ENCODE measurements at places on chromosomes 4 and X.

DNA sequence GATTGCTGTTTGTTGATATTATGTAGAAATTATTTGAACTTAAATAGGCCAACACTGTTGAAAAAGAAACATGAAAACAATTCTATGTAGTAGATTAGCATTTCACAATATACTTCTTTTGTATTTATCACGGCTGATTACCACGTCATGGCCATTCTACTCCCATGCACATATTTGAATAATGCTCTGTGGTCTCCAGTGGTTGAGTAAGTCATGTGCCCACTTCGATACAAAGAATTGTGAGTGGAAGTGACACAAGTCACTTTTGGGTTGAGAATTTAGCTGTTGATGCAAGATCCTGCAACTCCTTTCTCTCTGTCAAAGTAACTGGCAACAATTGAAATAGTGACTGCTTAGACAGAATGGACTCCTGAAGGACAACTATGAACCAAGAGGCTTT is 6.7 kb upstream of the FSTL5 start:
- DNase-seq, result no peak

DNA sequence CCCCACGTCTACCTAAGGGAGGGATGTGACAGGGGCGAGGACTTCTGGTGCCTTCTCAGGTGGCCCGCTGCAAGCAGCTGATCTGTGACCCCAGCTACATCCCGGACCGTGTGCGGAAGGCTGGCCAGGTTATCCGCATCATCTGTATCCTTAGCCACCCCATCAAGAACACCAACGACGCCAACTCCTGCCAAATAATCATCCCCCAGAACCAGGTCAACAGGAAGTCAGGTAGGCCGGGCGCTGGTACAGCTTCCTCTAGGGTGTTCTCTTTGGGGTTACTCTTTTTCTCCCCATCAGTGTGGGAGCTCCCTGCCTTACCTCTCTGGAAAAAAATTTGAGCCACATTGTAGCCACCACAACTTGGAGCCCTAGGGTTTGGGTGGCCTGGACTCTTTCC is 2.4 kb upstream of the FAM50A start:
- no peak for DNase-seq

DNA sequence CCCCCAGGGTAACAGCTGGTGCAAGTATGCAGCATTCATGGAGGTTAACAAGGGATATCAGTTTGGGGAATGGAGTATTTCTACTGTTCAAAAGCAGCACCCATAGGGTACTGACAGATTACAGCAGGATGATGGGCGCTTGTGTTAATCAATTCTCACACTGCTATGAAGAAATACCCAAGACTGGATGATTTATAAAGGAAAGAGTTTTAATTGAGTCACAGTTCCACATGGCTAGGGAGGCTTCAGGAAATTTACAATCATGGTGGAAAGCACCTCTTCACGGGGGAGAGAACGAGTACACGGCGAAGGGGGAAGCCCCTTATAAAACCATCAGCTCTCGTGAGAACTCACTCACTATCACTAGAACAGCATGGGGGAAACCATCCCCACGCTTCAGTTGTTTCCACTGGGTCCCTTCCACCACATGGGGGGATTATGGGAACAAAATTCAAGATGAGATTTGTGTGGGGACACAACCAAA is 64.1 kb downstream of the TNIP2 start:
- DNase-seq, result no peak

DNA sequence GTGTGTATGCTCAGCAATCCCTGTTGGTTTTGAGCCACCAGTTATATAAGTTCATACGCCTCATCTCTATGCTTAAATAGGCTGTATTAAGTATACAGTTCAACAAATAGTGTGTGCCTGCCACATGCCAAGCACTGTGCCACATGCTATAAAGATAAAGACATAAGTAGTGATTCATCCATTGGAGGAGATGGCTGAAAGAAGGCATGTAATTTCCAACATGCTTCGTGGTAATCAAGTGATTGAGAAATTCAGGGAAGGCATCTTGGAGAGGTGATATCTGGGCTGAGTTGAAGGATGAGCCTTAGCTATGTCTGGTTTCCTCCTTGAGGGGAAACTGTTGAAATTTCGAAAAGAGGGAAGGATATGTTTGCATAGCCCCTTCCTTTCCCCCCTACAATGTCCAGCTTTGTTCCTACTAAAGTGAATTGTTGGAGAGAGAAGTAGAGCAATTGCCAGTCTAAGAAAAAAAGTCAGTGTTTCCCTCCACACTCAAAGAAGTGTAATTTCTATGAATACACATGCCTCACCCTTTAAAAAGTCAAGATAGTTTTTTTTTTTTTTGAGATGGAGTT is 96.5 kb downstream of the ARHGAP10 start:
- no peak for DNase-seq

GRCh38 chr4:13174001-13174400 is 310.1 kb downstream of the RAB28 start:
- DNase-seq, result no peak

- DNase-seq, result no peak
Observed at GRCh38 chr4:1416051-1416947, 10.1 kb upstream of the NKX1-1 start.

- DNase-seq, result no peak
Observed at GRCh38 chr4:30768277-30768676, 48.1 kb downstream of the PCDH7 start.

- DNase-seq, result no peak
Observed at GRCh38 chrX:110436523-110436922, 77.9 kb downstream of the RTL9 start.

DNA sequence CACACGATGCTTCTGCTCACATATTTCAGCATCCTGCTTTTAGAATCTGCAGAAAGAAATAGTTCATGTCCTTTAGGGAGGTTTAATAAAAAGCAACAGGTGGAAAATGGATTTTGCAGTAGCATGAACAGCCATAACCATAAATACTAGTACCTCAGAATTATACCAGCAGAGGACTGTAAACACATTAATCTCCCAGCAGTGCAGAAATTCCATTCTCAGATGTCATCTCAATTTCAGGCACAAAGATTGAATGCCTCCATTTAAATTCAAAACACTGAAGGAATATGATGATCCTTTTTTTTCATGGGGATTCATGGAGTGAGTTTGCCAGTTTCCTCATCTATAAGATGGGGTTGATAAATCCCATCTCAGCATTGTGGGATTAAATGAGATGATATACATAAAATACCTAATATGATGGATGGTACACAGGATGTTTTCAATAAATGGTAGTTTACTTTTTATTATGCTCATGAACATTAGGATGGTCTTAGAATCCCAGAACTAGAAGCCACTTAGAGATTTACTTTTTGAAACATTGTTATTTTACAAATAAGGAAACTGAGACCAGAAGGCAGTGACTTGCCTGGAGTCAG is 566 bp upstream of the LIMCH1 start:
- peak; percentile 1 for DNase-seq

GRCh38 chrX:57647020-57647419 is 33.0 kb downstream of the NLRP2B start:
- DNase-seq, result no peak

- DNase-seq, result peak; percentile 57
Observed at GRCh38 chrX:41779030-41779564, 55.1 kb downstream of the GPR82 start.

GRCh38 chr4:119493419-119493818 is 135.2 kb downstream of the PDE5A start:
- peak; percentile 2 for DNase-seq

DNA sequence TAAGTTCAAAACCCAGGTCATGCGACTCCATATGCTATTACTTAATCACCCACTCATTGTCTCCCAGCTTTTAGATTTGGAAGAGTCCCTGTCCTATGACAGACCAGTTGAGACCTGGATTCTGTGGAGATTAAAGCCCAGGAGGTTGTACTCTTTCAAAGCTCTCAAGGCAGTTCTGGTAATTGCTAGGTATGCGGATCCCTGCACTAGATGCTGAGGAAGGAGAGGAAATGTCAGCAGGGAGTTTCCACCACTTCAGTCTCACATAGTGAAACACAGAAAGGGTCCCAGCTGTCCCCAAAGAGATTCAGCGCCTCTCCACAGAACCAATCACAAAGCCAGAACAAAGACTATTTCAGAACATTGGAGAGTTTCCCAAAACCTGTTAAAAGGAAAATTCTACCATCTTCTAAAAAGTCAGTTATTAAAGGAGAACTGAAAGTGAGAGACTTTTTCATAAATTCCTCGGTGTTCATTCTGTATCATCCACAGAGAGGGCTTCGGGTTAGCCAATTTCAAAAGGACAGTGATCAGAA is 53.4 kb downstream of the IRF2 start:
- DNase-seq, result no peak

DNA sequence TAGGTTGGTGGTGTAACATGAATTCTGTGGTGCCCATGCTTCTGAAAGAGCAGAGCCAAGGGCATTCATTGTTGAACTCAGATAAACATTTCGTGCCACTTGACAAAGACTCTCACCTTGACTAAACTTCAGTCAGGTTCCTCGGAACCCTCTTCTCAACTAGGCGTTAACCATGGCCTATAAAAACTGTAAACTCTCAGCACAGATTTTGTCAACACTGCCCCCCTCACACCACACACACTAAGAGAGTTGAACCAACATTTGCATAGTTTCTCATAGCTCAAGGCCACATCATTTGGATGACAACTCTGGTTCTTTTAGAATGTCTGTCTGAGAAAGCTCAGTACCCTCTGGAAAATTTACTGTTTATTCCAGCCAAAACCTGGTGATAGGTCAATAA is 28.1 kb downstream of the CASP6 start:
- no peak for DNase-seq

GRCh38 chr4:114132830-114133229 is 153.4 kb upstream of the ARSJ start:
- DNase-seq, result no peak

DNA sequence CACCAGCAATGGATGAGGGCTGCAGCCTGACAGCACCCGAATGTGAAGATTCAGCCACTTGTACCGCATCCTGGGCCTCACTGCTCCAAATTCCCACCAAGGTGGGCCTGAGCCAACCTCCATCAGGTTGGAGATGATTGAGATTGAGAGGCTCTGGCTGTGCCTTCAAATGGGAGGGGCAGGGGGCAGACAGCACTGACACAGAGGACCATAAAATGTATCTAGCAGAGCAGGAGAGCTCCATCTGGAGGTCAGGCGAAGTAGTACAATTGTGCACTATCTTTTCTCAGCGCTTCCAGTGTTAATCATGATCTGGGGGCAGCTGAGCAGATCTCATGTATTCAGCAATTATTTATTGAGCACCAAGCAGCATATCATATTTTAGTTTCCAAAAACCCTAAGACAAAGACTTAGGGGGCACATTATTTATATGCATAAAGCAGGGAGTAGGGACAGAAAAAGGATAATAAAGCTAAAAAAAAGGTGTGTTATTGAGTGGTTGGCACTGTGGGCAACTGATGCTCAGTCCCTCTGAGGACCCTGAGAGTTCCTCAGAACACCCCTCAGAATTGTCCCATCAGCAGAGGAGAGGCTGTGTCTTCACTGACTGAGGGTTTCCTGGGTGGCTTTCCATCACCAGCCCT is 31.6 kb upstream of the C1QTNF7 start:
- peak; percentile 22 for DNase-seq

GRCh38 chrX:49157194-49157593 is 5.4 kb upstream of the MAGIX start:
- DNase-seq, result no peak

DNA sequence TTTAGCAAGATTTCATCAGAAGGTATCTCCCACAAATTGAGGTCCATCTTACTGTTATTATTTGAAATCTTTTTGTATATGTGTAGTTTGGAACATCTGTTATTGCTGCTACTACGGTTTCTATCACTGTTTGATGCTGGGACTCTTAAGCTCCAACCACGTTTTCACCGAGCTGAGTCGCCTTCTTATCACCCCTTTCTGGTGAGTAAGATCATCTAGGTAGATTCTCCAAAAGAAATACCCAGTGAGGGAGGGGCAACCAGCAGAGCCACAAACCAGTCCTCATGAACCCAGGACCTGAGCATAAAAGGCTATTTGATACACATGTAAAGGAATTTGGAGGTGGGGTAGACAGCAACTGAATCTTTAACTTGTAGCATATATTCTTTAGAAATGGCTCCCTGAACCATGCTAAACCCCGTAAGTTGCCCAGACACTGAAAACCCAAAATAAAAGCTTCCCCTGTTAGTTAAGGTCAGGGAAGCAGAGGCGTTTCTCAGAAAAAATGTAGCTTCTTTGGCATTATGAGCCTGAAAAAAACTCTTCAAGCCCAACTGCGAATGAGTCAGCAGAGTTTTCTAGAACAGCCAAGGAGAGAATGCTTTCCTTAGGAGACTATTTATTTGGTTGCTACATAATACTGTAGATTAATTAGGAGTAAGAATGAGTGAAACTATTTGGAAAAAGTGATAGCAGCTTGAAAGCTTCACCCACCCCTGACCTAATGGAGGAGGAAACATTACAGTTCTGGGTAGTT is 53.8 kb upstream of the ATXN3L start:
- no peak for DNase-seq

DNA sequence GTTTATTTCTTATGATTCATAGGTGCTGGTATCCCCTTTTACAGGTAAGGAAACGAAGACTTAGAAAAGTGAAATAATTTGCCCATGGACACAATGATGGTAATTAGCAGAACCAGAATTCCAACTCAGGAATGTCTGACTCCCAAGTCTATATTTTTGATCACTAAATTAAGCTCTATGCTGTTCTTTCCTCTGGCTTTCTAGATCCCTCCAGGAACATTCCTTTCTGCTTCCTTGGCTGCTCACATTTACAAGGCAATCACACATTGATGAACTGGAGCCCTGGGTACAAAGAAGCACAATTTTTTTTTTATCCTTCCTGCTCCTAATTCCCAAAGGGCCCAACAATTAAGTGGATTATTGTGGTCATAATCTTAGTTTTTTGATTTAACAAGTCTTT is 7.0 kb upstream of the CDKN2AIP start:
- DNase-seq, result no peak

- no peak for DNase-seq
Observed at GRCh38 chr4:169975131-169975837, 50.9 kb downstream of the MFAP3L start.

- DNase-seq, result no peak
Observed at GRCh38 chr4:4942658-4943057, 76.6 kb downstream of the CYTL1 start.
